ENCODE measurements at places on chromosomes 13 and 19.

- DNase-seq = peak; percentile 5
Measured at GRCh38 chr19:8526345-8527091, 12.6 kb upstream of the ZNF414 start.

DNA sequence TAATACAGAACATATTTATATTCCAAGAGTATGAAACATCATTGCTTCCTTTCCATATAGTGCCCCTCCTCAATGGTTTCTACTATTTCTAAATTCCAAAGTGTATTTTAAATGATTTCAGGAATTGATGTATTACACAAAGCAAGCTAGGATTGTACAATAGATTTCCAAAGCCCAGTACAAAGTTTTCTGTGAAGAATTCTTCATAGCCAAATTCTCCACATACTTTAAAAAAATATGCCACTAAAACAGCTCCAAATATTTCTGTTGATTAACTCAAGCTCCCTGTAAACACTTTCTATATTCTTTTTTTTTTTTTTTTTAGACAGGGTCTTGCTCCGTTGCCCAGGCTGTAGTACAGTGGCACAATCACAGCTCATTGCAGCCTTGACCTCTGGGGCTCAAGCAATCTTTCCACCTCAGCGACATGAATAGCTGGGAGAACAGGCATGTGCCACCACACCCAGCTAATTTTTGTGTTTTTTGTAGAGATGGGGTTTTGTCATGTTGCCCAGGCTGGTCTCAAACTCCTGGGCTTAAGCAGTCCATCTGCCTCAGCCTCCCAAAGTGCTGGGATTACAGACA, 50.6 kb downstream of the ELF1 start:
- DNase-seq = no peak

- no peak for DNase-seq
Measured at GRCh38 chr13:77781808-77782207, 84.3 kb downstream of the SLAIN1 start.

DNA sequence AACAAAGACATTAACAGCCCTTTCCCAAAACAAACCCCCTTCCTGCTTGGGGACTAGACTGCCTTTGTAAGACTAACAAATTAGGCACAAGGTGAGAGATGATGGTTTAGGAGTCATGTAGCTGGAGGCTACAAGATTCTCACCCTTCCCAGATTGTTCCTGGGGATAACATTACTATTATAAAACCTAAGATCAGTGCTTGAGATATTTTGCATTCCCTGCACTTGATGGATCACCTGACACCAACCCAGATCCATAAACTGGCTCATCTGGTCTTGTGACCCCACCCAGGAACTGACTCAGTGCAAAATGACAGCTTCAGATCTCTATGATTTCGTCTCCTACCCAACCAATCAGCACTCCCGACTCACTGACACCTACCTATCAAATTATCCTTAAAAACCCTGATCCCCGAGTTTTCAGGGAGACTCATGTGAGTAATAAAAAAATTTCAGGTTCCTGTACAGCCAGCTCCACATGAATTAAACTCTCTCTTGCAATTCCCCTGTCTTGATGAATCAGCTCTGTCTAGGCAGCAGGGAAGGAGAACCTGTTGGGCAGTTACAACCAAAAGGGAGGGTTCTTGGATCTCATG, 2.4 kb upstream of the ZNF616 start:
- DNase-seq = no peak

DNA sequence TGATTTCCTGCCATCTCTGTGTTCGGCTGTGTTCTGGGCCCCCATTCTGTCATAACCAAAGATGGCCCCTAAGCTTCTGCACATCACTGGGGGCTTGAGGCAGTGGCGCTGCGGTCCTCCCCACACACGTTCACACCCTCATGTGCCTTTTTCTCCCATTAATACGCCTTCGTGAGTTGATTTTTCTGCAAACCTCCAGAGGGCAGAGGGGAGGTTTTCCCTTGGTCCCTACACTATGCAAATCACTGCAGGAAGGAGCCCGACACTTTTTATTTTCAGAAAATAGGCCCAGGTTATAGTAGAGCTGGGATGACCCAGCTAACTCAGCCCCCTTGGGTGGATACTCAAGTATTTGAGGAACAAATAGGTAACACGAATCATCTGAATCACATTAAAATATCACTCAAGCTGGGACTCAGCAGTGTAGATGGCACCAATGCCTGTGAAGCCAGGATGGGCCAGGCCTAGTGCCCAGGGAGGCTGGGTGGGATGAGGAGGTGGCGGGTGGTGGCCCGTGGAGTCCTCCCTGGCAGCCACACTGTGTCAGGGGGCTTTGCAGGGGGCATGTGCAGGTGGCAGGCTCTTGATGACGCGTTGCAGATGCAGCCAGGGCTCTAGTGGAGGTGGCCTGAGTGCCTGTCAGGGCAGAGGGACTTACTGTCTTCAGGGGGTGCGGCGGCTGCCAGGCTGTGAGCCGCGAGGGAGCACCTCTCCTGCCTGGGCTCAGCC, 234.3 kb downstream of the TEX29 start:
- no peak for DNase-seq

DNA sequence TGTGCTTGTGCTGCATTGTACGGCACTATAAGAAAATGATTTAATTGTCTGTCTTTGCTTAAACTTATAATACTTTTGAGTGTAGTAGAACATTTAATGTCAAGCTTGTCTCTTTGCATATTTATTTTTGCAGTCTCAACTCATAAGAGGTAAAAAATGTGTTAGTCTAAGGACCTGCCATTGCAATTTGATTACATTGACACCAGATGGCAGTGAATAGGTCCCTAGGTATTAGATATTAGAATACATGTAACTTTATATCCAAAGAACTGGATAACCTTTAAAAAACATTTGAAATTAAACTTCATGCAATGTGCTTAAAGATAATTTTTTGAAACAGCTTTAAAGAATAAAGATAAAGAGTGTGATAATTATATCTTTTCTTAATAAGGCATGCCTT, 1421.3 kb downstream of the OLFM4 start:
- DNase-seq = no peak

GRCh38 chr13:67229481-67230403, at the start of gene PCDH9:
Gene PCDH9, minus strand, starts transcription at chr13:67230336. Its CDS starts 1,896 bp downstream, at chr13:67228440.
- no peak for DNase-seq

DNA sequence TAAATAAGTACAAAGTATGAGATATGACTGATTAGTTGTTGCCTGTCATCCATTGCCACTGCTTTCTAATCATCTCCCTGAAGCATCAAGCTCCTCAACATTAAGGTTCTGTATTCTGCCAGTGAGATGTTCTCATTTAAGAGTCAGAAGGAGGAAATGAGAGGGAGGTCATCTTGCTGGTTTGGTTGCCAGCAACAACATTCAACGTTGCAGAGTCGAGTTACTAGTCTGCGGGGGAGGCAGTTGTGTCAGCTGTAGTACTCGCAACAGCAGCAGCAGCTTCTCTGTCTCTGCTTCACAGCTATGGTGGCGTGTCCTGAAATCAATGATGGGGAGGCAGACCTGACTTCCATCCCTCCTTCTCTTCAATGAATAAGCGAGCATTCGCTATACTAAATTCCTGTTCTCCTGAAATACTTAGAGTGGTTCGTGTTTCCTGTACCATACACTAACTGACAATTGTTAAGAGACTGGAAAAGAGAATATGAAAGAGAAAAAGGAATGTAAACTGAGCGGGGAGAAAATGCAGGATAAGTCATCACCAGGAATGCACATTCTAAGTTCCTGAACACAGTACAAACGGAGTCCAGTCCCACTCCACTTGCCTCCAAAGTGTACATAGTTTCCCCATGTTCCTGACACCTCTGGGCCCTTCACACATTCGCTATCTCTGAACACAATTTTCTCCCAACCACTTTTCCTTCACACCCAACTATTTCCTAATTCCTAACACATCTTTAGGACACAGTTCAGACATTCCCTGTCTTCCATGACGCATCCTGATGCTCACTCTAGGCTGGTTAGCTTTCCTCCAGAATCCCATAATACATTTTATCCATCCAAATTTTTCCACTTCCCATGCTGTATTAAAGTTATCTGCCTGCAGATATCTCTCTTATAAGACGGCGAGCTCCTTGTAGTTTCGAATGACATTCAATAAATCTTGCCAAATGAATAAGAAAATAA, 263.0 kb downstream of the KLF12 start:
- DNase-seq = no peak

DNA sequence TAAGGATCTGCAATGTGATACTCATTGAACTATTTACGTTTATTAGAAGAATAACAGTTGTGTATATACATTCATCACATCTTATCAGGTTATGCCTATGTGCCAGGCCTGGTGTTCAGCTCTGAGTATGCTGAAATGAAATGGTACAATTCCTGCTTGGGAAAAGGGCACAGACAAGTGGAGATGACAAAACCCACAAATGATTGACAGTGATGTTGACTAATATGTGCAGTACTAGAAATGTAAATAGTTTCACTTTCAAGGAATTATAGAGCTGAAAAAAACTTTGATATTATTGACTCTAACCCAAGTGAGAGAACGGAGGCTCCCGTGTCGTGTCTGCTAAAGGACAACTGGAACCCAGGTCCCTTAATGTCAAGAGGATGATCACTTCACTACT, 386.8 kb upstream of the DACH1 start:
- no peak for DNase-seq

DNA sequence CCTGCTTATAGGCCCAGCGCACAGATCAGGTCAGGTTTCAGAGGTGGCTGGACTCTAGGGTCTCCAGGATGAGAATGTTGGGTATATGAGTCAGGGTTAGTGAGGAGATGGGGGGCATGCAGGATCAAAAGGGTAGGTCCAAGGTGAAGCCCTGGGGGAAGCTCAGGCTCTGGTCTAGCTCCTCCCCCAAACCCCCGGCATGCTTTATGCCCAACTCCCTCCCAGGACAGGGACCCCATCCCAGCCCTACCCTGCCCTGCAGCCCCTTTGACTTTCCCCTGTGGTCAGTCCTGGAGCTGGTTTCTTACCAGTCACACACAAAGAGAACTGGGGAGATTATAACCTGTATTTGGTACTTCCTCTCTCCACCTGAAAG, 9.8 kb upstream of the CEACAM18 start:
- DNase-seq = no peak

GRCh38 chr13:20049558-20050473, 91.3 kb downstream of the ZMYM2 start:
- DNase-seq = no peak

DNA sequence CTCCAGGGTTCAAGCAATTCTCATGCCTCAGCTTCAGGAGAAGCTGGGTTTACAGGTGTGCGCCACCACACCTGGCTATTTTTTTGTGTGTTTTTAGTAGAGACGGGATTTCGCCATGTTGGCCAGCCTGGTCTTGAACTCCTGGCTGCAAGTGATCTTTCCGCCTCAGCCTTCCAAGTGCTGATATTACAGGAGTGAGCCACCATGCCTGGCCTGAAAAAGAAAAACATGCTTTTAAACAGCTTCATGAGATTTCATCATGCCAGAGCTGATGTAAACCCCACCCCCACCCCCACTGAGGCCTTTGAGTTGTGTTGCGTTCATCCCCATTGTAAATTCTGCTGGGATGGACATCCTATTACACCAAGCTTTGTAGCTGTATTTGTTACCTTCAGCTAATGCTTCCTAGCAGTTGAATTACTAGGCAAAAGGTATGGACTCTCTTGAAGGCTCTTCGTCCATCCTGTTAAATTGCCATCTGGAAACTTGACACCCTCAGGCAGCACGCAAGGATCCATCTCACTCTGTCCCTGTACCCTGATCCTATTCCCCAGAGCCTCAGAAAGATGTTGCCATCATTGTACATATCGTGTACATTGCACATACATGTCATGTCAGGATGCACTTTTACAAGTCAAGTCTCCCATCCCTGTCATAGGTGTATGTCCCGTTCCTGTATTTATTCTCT, 47.3 kb downstream of the NFIX start:
- DNase-seq = no peak

GRCh38 chr13:99894840-99895443, 76.6 kb downstream of the ZIC5 start:
- DNase-seq = no peak

- DNase-seq = no peak
Measured at GRCh38 chr19:1244693-1245451, 3.3 kb downstream of the ATP5F1D start.

DNA sequence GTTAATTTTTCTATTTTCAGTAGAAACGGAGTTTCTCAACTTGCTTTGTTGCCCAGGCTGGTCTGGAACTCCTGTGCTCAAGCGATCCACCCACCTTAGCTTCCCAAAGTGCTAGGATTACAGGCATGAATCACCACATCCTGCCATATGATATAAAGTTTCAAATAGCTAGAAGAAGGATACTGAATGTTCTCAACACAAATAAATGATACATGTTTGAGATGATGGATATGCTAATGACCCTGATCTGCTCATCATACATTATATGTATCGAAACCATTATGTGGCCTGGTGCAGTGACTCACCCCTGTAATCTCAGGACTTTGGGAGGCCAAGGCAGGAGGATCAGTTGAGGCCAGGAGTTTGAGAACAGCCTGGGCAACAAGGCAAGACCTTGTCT, 11.5 kb downstream of the CIB3 start:
- no peak for DNase-seq

DNA sequence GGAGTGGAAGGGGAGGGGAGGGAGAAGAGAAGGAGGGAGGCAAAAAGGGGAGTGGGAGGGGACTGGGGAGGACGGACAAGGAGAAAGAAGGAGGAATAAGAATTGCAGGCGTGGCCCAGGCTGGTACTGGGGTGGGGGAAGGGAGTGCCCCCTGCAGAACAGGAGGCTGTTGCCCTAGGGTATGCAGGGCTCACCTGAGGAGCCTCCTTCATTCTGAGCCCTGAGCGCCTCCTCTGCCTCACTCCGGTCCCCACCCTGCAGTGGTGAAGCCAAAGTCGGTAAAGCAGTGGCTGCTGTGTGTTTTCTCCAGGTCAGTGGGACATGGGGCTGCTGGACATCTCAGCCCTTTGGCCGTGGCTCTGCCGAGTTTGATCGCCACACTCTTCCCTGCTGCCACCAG, 9.1 kb upstream of the CDC16 start:
- DNase-seq = no peak

DNA sequence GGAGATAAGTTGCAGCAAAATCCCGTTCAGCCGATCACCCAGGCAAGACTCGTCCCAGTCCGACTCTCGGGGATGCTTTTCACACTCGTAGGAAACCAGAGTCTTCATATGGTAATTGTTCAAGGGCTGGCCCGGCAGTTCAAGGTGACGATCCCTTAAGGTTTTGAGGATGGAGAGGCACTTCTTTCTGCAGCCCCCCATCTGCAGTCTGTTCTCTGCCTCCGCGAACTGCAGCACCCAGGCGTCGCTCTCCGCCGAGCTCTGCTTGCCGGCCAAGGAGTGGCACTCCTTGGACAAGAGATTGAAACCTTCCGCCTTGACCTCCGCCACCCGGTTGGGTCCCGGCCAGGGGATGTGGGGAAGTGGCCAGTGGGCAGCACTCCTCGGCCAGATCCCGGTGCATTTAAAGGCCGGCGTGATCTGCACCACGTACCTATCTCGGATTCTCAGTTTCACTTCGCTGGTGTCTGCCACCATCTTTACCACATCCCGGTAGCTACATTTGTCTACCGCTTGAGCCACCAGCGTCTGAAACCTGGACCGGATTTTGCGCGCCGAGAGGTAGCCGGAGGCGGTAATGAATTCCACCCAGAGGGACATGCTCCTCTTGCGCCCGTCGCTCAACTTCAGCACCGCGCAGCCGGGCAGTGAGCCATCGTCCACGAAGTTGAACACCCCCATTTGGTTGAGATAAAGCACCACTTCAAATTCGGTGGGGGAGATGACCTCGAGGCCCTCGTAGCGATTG, 1.1 kb downstream of the MAB21L1 start:
- DNase-seq = no peak
